ENCODE measurements at places on chromosomes 7 and 10. TPM values are rescaled to one million over a fixed set of nuclear protein-coding genes. Genes with fewer than 3 reads are reported as not detected.

MYO1G gene
- 465 TPM for total RNA-seq

ADAM22 gene
- 0.29 TPM for total RNA-seq

DNA sequence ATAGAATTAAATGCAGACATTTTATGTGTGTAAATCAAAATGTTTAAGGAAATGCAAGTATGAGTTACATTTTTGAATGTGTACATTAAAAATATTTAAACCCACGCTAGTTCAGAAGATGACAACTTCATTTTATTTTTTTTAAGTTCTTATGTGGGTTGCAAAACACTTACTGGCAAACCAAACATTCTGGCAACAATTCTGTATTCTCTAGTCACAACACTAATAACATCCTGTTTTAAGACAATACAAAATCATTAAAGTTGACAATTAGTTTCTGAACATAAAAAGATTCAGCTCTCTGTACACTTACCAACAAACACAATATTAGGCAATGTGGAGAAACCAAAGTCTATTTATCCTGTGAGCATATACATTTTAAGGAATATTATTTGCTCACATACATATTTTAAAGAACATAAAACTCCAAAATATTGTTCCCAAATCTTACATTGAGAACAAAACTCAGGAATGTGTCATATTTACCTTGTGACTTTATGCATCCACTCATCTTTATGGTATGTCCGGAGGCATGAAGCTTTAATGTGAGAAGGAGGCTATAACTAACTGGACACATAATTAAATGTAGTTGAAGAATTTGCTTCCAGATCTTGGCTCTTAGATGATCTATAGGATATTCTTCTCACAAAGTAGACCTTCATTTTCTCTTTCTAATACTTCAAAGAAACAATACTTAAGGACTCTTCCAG is 134.7 kb downstream of the DGKB start:
- DNase-seq: no peak

- no peak for DNase-seq
Measured at GRCh38 chr10:11354823-11355222, 256.6 kb downstream of the USP6NL start.

GRCh38 chr7:38796626-38797501 is 112.1 kb downstream of the VPS41 start:
- DNase-seq: no peak

DNA sequence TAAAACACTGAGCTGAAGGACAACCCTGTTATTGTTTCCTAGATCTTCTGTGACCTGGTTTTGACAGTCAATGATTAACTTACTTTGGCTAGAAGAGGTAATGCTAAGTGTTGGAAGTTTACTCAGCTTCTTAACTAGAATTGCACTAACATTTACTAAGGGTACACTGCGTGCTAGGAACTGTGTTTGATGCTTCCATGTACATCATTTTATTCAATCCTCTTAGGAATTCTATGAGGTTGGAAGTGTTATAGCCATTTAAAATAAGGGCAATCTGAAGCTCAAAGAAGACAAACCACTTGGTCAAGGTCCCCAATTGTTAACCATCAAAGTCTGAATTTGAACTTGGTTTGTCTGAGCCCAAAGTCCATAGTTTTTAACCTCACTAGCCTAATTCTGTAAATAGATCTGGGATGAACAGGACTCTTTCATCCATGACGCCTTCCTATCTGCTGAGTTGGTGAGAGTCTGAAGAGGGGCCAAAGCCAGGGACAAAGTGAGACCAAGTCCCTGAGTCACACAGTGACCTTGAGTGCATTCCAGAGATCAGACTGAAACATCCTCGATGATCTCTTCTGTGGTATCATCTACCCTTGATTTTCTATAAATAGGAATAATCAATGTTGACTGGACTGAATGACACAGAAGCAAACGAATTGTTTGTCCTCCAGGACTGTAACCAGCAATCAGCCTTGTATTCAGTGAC is 29.2 kb upstream of the ZNRF2 start:
- DNase-seq: no peak

- DNase-seq: no peak
Measured at GRCh38 chr7:101411508-101411874, 48.8 kb downstream of the COL26A1 start.

- DNase-seq: no peak
Measured at GRCh38 chr7:35771776-35772175, 29.1 kb upstream of the SEPTIN7 start.

DNA sequence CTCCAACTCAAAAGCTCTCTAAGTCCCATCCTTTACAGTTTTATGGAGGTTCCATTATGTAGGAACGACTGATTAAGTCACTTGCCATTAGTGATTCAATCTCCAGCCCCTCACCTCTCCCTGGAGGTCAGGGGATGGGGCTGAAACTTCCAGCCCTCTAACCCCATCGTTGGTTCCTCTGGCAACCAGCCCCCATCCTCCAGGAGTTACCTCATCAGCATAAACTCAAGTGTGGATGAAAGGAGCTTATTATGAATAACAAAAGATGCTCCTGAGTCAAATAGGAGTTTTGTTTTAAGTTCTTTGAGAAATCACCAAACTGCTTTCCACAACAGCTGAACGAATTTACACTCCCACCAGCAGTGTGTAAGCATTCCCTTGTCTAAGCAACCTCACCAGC is 494.3 kb upstream of the AUTS2 start:
- DNase-seq: no peak

DNA sequence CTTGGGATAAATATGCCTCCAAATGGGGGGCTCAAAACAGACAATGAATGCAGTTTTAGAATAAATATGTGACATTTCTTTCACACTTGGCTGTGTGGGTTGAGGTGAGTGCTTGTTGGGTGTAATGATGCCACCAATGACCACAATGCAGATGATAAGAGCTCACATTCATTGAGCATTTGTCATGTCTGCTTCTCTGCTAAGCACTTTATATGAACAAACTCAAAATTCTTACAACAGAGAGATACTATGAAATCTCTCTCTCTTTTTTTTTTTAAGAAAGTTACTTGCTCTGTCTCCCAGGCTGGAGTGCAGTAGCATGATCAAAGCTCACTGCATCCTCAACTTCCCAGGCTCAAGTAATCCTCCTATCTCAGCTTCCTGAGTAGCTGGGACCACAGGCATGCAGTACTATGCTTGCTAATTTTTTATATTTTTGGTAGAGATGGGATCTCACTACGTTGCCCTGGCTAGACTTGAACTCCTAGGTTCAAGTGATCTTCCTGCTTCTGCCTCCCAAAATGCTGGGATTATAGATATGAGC is 185.4 kb downstream of the JCAD start:
- DNase-seq: no peak
